ENCODE measurements at places on chromosomes 7 and 10.

DNA sequence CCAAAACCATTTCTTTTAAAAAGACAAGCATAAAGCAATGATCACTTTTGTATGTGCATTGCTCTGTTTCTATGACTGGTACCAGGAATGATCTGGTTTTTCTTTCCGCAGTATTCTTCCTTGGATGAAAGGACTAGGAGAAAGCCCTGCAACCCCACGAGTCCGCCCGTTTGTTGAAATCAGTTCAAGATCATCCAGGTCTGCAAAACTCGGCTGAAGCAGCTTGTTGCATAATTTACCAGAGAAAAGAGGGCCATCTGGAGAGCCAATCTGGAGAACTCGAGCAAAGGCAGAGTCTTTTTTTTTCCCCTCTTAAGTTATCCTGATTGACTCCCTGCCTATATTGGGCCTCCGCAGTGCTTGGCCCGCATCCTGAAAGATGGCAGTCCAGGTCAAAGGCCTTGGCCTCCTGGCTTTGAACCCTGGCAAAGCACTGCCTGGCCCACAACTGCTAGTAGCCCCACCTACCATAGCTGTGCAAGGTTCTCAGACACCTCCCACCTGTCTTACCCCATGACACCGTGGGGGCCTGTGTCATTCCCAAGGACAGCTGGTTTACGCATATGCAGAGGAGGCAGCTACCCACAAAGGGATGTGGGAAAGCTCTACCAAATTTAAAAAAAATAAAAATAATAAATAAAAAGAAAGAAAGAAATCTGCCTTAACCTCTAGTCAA lies 572.2 kb downstream of the INHBA start:
- no peak for DNase-seq

DNA sequence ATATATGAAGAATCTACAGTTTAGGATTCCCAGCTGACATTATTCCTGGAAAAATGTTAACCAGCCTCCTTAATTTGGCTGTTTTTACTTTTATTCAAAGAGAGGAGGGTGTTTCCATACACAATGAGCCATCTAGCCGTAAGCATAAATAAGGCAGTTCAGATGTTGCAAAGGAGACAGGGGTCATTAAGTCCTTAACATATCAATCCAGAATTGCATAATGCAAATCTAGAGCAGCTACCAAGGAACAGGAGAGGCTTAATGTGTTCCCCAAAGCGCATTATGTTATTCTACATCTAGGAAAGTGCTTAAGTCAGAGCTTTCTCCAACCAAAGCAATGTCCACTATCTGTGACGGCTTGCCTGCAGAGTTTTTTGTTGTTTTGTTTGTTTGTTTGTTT lies 32.4 kb upstream of the TCF7L2 start:
- no peak for DNase-seq

GRCh38 chr10:55223352-55223751 lies 422.3 kb upstream of the PCDH15 start:
- DNase-seq, result no peak

GRCh38 chr7:128737867-128738385 lies 1.2 kb upstream of the CALU start:
- no peak for DNase-seq

DNA sequence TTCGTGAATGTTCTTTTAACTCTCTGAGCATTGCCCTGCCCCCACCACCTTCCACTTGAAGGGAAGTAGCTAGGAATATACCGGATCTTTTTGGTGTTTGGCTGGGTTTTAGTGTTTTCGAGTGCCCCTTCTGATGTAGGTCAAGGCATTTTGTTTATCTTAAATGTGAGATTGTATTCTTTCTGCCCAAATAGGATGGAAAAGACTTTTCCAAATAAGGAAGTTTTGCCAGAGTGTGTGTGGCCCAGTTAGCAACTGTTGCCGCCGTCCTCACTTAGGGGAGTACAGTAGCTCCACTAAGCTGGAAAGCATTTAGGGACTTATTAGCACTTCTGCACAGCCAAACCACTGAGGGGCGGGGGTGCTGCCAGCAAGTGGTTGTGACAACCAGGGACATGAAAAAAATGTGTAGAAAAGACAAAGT lies 29.8 kb upstream of the VCL start:
- no peak for DNase-seq

GRCh38 chr7:22357311-22358175 lies 589 bp upstream of the RAPGEF5 start:
- no peak for DNase-seq

All from stimulated activated CD4-positive, alpha-beta T cell treated with anti-CD3 and anti-CD28 coated beads, Interleukin-1b, Interleukin-23, amount 100 ng/mL, for 24 hours (primary cell).